Cortex of kidney (tissue), 1 donor: ENCODE measurements at places on chromosomes 4 and X.

GRCh38 chr4:96713271-96713850 lies 873.5 kb downstream of the PDHA2 start:
- no peak for DNase-seq

GRCh38 chrX:115284877-115285276 lies 4.6 kb upstream of the LUZP4 start:
- no peak for DNase-seq

GRCh38 chr4:153413842-153414241 lies 52.3 kb upstream of the TMEM131L start:
- DNase-seq, result no peak

DNA sequence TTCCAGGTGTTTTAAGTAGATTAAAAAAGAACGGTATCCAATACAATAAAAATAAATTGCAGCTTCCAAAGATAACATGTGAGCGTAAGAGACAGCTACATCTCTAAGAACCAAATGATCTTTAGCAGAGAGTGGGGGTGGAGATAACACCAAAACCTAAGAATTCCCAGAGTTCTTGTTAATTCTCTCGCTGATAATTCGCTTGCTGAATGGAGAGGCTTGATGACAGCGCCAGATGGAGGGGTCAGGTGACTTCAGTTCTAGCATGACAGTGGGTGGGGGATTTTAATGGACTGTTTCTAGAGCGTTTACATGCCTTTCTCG lies 2.3 kb downstream of the CLCN4 start:
- no peak for DNase-seq

- no peak for DNase-seq
These were observed 49.9 kb downstream of the ZNF157 start for GRCh38 chrX:47420265-47420664.

GRCh38 chr4:89745708-89746107 lies 91.3 kb downstream of the SNCA start:
- no peak for DNase-seq

DNA sequence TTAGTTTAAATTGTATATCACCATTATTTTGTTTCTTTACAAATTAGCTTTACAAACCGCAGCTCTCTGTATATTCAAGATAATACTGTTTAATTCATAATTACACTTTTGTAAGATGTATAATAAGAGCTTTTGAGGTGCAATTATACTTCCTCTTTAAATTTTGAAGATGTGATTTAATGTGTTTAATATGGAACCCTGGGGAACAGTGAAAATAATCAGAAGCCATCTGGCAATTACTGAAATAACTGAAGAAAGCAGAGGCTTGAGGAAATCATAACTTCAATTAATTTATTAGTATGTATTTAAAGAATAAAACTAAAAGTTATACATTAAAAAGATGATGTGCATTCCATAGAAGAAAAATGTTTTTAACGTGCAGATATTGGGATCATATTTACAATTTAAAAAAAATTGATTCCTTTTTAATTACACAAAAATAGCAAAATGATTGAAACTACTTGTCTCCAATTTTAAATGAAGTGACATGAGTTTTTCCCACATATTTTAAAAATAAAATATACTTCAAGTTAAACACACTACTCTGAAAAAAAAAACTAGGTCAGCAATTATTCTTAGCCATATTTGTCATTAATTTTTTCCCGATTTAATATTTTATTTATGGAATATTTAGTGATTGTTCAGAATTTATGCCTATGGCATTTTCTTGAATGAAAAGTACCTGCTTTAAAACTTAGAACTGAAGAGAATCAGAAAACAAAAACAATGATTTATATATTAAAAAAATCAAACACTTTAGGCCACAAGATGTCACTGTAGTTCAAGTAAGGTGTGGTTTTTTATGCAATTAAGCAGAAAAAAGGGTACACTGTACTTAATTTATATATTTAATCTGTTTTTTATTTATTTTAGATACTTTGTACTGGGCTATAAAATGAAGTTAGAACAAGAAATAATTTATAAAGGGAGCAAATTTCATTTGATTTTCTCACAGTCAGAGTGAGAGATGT lies 942.7 kb upstream of the NDST4 start:
- no peak for DNase-seq

- DNase-seq, result no peak
These were observed 68.4 kb downstream of the MFAP3L start for GRCh38 chr4:169957785-169958184.

DNA sequence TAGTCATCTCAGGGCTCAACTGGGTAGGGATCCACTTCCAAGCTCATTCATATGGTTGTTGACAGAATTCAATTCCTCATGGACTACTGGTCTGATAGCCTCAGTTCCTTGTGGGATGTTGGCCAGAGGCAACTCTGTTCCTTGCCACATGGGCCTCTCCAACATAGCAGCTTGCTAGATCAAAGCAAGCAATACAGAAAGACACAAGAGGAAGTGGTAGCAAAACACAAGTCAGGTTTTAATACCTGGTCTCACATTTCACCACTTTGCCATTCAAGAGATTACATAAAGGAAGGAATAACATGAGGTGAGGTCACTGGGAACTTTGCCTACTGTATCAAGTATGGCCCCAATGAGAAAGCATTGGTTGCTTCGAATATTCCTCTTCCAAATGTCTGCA lies 79.2 kb downstream of the PRSS12 start:
- no peak for DNase-seq

- DNase-seq, result no peak
These were observed 110.1 kb downstream of the PGRMC2 start for GRCh38 chr4:128177498-128177897.

GRCh38 chr4:155114790-155115189 lies 93.6 kb upstream of the NPY2R start:
- DNase-seq, result no peak

- no peak for DNase-seq
These were observed 18.6 kb downstream of the FGFRL1 start for GRCh38 chr4:1030031-1030430.

DNA sequence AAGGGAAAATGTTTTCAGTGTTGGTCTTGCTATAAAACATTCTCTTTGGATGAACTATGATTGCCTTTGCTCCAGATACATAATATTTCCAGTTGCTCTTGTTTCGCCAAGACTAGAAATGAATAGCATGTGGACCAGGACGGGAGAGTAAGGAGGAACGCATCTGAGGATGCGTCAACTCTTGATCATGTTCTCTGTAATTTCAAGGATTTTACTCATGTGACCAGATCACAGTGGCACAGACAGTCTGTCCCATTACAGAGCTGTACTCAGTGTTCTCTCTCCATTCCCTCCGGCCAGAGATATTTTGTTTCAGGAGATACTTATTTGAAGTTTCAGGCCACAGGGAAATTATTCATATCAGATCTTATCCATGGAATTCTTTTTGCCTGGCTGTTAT lies 266.6 kb downstream of the MID1IP1 start:
- DNase-seq, result no peak

- no peak for DNase-seq
These were observed 1066.0 kb downstream of the GLUD2 start for GRCh38 chrX:122113376-122113775.

GRCh38 chr4:98485816-98486345 lies 172.5 kb downstream of the TSPAN5 start:
- no peak for DNase-seq

GRCh38 chrX:11364835-11365234 lies 71.6 kb downstream of the AMELX start:
- DNase-seq, result no peak

DNA sequence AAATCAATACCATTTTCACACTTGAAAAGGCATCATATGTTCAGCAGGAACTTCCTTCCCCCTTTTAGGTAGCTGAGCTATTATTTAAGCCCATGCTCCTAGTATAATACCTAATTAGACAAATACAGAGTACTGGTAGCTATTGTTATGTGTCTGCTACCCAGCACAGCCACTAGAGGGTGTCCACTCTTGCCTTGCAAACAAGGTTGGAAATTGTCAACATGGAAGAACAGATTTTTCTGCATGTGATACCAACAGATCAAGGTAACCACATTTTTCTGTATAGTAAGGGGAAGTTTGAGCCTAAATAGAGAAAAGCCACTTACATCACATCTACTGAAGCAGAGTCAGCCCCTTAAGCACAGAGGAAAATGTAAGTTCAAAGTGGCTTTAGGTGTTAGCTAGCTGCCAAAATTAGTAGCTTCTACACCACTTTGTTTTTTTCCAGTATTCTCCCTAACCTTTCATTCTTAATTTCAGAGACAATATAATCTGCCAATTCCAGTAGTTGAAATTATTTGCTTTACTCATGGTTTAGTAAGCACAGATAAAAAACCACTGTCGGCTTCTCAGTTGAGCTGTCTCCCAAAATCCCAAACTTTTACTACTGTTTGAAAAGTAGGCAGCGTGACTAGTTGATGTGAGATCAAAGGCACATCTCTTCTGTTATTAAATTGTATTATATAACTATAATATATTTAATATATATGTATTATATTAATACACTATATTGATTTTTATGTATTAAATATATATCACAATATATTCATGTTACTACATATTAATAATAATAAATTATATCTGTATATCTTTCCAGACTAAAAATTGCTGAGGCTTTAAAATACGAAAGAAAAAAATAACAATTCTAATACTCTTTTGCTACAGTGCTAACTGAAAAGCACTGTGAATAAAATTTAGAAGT lies 38.2 kb downstream of the EDNRA start:
- no peak for DNase-seq

GRCh38 chrX:136684120-136684519 lies 36.2 kb downstream of the CD40LG start:
- no peak for DNase-seq

- DNase-seq, result no peak
These were observed 21.7 kb upstream of the MTM1 start for GRCh38 chrX:150546711-150547153.
